HTR-8/SVneo (cell line): ENCODE measurements at places on chromosomes 5 and 9.

DNA sequence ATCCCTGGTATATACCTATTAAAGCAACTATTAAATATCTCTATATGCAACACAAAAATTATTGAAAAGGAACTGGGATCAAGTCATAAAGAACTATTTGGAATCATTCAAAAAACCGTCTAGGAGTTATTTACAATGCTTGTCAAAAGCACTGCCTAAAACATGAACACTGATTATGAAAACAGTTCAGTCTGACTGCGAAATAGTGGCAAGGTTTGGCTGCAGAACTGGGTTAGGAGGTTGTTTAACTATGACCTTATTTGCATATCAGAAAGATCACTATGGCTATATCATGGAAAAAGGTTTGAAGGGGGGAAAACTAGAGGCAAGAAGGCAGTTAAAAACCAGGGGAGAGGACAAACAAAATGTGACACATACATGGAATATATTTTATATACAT, 12.0 kb downstream of the FBXW2 start:
- no peak for DNase-seq

DNA sequence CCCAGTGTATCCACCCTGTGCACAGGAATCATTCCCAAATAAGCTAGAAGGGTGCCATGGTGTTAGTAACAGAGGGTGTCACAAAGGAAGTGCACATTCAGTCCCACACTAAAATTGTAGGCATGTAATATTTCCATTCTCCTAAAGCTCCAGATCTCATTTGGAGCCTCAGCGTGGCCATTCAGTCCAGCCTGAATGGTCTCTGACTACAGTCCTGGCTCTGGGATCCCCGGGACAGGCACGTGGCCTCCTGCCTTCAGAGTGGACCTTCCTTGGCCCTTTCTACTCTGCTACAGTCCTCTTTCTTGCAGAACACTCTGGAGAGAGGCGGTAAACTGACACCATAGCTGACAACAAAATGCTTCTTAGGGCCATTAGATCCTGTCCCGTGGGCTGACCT, 243.9 kb downstream of the IRX2 start:
- no peak for DNase-seq

DNA sequence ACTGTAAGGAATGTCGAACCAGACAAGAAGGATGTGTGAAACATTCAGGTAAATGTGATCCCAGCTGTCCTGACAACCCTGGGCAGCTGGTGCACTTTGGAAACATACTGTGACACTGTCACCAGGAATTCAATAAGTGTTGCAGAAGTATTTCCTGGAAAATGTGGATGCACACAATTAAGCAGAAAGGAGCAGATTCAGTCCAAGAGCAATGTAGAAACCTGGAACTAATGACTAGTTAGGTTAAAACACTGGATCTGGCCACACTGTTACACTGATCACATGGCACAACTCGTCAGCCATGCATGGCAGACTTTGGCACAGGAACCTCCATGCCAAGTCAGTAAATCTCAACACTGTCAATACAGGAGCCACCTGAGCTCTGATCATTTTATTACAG, 109.0 kb downstream of the FAM174A start:
- no peak for DNase-seq

GRCh38 chr9:112631313-112632070, 86.4 kb downstream of the INIP start:
- no peak for DNase-seq

DNA sequence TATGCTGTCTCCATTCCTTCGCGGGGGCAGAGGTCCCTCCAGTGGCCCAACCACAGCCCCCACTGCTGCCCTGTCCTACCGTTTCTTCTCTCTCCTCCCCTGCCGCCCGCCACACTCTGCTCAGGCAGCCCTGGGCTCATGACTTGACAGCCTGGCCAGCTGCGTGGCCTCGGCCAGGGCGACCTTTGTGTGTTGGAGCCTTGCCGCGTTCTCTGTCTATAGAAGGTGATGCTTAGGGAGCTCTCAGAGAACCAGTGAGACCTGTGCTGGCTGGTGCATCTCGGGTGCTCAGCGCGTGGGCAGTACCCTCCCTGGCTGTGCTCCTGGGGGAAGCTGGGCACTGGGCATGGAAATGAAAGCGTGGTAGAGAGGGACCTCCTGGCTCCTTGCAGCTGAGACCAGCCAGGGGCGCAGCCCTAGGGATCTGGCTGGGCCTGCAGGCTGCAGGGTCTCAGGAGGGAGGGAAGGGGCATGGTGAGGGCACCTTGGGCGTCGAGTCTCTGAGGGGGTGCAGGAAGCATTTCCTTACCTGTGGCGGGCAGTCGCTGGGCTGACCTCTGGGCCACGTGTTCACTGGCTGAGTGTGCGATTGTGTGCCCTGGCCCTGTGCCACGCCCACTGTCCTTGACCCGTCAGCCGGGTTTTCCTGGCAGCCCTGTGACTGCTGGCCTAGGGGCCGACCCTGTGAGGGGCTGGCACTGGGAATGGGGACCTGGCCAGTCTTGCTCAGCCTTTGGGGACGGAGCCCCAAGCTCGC, 50.3 kb downstream of the RXRA start:
- no peak for DNase-seq

GRCh38 chr9:27599102-27599869, 26.0 kb upstream of the C9orf72 start:
- no peak for DNase-seq

DNA sequence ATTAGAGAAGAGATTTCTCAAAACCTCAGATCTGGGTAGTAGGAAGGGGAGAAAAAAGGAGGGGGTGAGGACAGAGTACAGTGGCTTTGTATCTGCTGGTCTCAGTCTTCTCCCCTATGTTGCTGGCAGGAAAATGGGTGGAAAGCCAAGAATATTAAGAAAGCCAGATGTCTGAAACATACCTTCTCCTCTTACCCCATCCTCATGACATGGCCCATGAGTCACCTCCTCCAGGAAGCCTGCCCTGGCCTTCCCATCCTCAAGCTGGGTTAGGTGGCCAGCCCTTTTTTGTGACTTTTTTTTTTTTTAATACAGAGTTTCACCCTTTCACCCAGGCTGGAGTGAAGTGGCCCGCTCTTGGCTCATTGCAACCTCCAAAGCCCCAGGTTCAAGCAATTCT, 61.8 kb downstream of the ABCA1 start:
- no peak for DNase-seq

GRCh38 chr9:94281101-94281500, 22.0 kb downstream of the ZNF169 start:
- no peak for DNase-seq

GRCh38 chr9:95027914-95028852, 289.3 kb downstream of the FANCC start:
- no peak for DNase-seq

- no peak for DNase-seq
These were observed 115.9 kb upstream of the FOXD4L5 start for GRCh38 chr9:65400886-65401285.

DNA sequence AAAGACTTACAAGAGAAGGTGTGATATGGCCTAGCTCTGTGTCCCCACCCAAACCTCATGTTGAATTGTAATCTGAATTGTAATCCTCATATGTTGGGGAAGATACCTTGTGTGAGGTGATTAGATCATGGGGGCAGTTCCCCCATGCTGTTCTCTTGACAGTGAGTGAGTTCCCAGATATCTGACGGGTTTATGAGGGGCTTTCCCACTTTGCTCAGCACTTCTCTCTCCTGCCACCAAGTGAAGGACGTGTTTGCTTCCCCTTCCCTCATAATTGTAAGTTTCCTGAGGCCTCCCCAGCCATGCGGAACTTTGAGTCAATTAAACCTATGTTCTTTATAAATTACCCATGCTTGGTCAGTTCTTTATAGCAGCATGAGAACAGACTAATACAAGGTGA, 49.0 kb downstream of the CDO1 start:
- no peak for DNase-seq

DNA sequence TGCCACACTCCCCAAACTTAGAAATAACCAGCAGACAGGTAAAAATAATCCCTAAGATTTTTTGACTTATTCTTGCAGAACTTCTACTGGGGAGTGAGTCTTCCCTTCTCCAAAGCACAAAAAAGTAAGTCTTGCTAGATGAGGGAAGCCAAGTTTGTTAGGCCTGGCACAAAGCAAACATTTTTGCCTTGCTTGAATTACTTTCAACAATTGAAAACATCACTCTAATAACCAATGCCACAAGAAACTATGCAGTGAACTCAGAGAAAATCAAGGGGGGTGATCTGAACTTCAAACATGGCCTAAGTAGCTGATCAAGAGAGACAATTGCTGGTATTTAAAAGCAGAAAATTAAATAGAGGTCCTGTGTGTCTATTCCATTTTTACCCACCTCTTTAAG, 123.6 kb upstream of the SLC1A3 start:
- DNase-seq, result no peak

- no peak for DNase-seq
These were observed 5.0 kb downstream of the MED7 start for GRCh38 chr5:157137691-157138090.

DNA sequence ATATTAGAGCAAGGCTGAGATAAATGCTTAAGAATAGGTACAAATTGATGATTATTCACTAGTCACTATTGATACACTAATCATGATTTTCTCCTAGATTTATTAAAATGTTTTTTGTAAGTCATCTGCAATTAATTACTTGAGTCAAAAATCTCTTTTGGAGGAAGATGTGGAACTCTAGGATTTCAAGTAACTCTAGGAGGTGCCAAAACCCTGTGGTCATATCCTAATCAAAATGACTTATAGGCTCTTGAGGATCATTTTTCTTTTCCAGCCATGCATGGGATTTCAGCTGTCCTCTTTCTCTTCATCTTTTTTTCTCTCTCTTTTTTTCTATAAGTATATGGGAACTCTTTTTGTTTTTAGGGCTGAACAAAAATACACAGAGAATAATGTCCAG, 141.8 kb upstream of the CD180 start:
- DNase-seq, result no peak

- no peak for DNase-seq
These were observed 247.1 kb downstream of the NFIB start for GRCh38 chr9:14066831-14067230.

- DNase-seq, result no peak
These were observed 3.7 kb upstream of the PJA2 start for GRCh38 chr5:109413458-109413857.

- no peak for DNase-seq
These were observed 535.0 kb upstream of the CDH18 start for GRCh38 chr5:20522905-20523482.

DNA sequence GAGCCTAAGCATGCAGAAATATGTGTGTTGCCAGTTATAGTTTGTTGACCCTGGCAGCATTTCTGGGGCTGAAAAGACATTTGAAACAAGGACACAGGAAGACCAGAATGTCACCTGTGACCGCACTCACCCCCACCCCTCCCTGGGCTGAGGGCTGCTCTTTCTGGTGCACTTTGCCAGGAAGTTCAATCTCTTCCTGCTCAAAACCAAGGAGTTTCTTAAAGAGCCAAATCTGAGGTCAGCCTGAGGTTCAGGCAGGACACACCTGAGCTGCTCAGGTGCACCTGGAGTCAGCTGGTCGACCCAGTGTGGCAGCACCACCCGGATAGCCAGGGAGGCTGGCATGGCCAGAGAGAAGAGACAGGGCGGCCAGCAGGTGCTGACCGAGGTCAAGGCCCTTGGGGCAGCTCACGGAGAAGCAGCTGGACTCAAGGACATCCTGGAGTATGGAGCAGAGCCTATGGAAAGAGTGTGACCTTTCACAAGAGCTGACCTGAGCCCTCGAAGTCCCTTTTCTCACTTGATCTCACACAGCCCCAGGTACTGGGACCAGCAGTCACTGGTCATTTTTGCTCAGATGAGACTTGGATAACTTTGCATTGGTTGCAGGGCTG, 376.9 kb upstream of the IRX4 start:
- no peak for DNase-seq

DNA sequence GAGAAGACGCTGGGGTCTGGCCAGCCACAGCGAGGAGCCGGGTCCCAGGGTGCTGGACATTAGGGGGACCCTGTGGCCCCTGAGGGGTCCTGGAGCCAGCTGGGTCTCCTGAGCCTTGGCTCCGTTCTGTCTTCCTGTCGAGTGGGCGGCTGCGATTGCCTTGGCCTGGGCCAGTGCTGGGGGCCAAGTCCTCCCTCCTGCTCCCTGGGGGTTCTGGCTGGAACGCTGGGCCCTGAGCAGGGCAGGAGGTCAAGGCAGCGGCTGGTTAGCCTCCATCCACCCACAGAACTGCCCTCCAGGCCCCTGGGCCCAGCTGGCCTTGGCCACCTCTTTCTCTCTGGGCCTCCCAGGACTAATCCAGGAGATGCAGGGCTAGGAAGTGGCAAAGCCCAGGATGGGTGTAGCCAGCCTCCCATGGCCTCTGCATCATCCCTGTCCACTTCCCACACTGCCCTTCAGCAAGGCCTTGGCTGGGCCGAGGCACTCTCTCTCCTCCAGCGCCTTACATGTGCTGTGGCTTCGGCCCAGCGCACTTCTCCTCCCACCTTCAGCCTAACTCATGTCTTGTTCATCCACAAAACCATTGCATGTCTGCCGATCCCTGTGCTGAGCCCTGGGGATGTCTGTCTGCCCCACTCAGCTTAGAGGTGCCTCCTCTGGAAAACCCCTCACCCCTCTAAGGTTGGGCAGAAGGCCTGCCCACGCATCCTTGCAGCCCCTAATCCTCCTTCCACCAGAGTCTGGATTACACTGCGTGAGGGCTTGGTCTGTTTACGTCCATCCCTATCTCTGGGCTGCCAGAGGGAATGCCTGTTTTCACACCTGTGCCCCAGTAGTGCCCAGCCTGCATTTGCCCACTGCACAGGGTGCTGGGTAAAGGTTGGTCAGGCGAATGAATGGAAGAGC, 5.0 kb downstream of the LAMC3 start:
- DNase-seq, result no peak

GRCh38 chr5:1725641-1726468, 73.8 kb downstream of the MRPL36 start:
- no peak for DNase-seq

GRCh38 chr5:73297430-73297829, 124.4 kb downstream of the TMEM174 start:
- no peak for DNase-seq

GRCh38 chr5:81292130-81292529, 9.3 kb upstream of the ZCCHC9 start:
- DNase-seq, result no peak

DNA sequence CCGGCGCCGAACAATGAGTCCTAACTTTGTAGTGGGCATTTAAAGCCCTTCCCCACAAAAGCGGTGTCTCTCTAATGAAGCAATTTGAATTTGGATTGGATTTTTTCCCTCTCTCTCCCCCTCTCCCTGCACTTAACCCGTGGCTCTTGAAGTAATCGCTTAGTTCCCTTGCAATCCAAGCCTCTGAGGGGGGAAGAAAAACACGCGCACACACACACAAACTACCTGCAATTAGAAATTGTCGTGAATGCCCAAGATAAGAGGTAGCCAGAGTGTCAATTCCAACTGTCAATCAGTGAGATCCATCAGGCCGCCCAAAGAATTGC, 1.2 kb downstream of the LHX6 start:
- no peak for DNase-seq

- no peak for DNase-seq
These were observed 226.8 kb upstream of the ATP10B start for GRCh38 chr5:161078793-161079192.

DNA sequence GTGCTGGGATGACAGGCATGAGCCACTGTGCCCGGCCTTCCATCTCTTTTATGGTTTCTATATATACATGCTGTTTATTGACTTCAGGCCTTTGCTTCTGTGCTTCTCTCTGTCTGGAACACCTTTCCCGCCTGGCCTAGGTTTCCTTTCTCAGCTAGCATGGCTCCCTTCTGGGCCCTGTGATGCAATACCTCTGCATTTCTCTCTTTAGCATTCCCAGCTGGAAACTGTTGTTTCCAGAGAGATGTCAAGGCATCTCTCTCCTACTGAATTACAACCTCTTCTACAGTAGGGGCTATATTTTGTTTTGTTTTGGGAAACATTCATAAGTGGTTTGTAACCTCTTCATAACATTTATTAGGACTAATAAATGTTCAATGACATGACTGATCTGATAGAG, 57.1 kb downstream of the RPS23 start:
- no peak for DNase-seq
